ENCODE measurements at places on chromosomes 7 and 10.
A peak's percentile ranks its signal among the peaks of the same experiment; 100 is the strongest.

DNA sequence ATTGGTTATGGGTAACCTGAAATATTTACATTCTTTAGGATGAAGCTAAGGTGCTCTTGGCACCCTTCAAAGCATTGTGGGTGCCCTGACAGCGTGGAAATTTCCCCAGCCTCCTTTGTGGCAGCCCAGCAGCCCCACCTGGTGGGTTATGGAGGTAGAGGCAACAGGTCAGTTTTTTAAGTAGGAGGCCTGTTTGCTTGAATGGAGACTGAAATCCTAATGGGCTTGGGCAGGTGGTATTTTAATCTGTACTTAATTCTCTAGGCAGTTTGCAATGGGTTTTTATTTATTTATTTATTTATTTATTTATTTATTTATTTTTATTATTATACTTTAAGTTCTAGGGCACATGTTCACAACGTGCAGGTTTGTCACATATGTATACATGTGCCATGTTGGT lies 139.4 kb downstream of the EPC1 start:
- peak; percentile 54 for DNase-seq

GRCh38 chr10:62116896-62117295 lies 151.7 kb downstream of the RTKN2 start:
- DNase-seq = no peak

GRCh38 chr10:54198051-54198450 lies 603.0 kb downstream of the PCDH15 start:
- DNase-seq = no peak

- no peak for DNase-seq
Observed at GRCh38 chr7:155224116-155224811, 73.4 kb upstream of the INSIG1 start.

DNA sequence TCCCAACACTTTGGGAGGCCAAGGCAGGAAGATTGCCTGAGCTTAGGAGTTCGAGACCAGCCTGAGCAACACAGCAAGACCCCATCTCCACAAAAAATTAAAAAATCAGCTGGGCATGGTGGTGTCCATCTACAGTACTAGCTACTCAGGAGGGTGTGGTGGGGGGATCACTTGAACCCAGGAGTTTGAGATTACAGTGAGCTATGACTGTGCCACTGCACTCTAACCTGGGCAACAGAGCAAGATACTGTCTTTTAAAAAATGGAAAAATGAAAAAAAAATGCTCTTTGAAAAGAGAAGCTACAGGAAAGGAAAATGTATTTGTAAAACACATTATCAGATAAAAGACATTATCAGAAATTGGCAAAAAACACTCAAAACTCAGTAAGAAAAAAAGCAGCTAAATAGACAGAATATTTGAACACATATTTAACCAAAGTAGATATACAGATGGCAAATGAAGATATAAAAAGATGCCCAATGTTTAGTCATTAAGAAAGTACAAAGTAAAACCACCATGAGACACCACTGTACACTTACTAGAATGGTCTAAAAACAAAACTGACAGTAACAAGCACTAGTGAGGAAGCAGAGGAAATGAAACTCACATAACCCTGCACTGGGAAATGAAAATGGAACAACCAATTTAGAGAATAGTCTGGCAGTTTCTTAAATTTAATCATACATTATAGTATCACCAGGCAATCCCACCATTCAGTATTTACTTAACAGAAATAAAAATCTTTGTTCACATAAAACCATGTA lies 40.5 kb downstream of the NRBF2 start:
- DNase-seq = no peak

- peak; percentile 65 for DNase-seq
Observed at GRCh38 chr7:99141841-99142726, 1.8 kb downstream of the SMURF1 start.

DNA sequence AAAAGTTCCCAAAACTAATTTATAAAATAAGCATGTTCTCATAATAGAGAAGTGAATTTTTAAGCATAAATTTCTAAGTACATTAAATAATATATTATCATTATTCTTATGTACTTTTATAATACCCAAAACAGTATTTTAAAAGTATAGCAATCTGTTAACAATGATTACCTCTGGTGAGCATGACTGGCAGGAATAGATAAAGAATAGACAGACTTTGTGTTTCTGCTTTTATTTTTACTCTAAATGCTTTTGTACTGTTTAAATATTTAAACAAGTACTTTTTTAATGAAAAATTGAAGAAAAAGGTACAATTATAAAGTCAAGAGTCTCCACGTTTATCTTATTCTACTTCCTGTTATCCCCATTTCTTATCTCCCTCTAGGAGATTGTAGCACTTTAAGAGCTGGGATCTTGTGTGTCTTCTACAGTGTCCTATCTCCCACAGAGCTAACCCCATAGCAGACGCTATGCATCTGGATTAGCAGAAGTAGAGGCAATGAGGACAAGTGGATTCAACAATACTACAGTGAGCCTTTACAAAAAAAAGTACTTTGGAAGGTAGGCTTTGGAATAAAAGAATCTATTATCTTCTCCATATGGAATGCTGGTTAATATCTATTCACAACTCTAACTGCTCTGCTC lies 42.9 kb downstream of the IDE start:
- no peak for DNase-seq

GRCh38 chr7:76191783-76192240 lies 9.9 kb upstream of the SRRM3 start:
- no peak for DNase-seq

DNA sequence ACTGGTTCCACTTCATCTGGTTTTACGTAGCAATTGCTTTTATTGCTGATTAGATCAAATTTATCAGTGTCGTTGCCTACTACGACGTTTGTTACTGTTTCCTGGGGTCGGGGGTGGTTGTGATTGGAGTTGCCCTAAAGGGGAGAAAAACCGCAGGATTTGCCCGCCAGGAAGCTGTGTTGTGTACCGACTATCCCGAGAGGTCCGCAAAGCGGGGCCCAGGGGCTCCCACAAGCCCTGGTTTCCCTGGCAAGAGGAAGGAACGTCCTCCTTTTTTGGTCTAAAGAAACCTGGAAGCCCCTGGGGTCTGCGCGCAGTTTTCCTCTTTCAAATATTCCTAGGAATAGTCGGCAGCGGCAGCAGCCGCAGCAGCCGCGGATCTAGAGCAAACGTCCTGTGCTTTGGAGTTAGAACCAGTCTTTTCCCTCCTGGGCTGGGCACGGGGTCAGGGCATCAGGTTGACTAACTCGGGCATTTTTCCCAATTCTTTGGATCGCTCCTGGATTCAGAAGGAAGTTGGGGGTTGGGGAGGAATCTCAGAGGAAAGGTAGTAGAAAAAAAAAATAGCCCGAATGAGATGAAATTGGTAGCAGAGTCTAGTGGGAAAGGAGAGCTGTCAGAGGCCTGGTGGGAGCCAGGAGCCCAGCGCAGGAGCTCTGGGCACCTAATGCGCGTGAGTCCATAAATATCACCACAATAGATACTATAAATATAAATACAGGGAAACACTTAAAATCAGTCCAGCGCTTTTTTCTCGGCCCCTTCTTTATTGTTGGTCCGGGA lies 4.6 kb downstream of the VAX1 start:
- DNase-seq = no peak

DNA sequence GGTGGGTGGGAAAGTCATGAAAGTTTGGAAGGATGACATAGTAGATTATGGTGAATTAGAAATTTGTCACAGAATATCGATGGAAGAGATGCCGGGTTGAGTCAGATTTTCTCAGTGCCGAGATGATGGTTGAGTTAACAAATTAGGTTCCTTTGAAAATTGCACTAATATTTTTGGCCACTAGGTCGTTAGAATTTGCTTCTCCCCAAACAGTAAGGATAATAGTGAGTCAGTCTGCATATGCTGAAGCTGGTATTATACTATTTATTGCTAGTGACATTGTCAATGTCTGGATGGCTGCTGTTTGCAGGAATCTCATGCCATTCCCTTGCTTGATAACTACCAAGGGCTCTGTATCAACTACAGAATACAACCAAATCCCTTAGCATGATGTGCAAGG lies 37.7 kb upstream of the MINDY3 start:
- no peak for DNase-seq

DNA sequence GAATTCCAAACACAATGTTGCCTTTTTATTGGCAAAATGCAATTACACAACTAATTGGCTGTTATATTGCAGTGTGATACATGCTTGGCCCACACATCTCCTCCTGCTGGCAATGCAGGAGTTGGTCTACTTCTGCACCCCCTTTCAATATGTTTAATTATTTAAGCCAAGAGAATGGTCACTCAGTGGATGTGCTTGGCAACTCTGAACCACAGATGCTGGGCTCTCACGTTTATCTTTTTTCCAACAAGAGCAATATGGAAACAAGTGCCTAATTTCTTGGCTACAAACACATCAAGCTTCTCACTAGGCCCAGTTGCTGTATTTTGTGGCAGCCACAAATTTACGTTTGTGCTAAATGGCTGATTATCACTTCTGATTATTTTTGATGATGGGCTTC lies 1149.2 kb upstream of the CELF2 start:
- no peak for DNase-seq

DNA sequence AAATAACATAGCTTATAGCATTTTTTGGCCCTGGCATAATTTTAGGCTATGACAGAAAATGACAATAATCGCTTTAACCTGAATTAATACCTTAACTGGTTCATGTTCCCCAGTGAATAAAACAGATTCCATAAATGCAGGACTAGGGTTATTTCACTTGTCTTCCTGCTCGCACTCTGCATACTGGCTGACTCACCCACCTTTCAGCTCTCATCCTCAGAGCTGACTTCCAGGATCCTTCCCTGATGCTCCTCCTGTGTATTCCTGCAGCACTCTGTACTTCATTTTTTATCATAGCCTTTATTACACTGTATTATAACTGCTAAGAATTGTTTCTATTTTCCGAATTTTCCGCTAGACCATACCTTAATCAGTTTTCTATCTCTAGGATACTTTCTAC lies 123.7 kb downstream of the AVL9 start:
- DNase-seq = no peak

DNA sequence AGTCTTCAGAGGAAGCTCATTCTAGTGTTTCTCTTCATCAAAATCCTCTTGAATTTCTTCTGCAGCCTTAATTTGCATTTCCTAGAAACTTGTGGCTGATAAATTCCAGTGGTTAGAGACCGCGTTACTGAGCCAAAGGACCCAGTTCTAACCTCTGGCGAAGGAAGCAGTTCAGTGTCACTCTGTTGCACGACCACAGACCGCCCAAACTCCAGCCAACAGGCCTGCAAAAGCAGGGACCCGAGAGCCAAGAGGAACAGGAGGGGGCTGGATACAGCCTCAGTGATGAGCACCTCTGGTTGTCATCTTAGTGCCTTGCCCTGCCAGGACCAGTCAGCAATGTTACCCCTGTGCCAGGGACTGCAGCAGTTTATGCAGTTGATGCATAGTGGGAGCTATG lies 70.0 kb downstream of the AFAP1L2 start:
- no peak for DNase-seq

- DNase-seq = no peak
Observed at GRCh38 chr7:151460474-151460855, 20.5 kb upstream of the CRYGN start.

DNA sequence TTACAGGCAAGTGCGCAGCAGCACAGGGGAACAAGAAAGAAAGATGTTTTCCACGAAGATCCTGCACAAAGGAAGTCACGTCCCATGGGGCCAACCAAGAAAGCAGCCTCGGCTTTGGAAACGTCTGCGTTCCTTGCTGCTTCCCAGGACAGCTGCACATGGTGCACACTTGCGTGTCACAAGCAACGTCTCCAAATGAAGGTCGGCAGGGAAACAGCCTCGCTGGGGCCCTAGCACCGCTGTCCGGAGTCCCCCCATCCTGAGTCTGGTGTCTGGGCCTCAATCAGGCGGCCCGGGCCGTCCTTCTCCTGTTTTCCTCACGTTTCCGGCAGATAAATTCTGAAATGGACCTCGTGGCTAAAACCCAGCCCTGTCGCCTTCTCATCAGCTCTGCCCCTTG lies 206.2 kb downstream of the DIP2C start:
- DNase-seq = no peak

DNA sequence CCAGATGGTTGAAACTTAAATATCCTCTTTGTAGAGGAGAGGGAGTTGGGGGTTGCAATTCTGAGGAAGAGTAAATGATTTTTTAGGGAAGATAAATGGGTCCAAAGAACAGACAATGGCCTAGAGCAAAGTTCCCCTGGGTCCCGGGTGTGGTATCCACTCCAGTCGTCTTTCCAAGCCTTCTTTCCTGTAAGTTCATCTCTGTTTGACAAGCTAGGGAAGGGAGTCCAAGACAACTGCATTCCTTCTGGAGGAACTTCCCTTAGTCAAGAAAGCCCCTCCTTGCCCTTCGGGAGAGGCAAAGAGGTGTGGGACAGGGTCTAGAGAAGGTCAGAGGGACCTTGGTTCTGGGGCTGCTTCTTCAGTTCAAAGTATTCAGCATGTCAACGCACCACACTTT lies 33.4 kb downstream of the C10orf71 start:
- DNase-seq = no peak

- no peak for DNase-seq
Observed at GRCh38 chr7:28530175-28530802, 118.0 kb downstream of the CREB5 start.

GRCh38 chr7:150324373-150324961 lies 1.1 kb upstream of the ACTR3C start:
- no peak for DNase-seq

DNA sequence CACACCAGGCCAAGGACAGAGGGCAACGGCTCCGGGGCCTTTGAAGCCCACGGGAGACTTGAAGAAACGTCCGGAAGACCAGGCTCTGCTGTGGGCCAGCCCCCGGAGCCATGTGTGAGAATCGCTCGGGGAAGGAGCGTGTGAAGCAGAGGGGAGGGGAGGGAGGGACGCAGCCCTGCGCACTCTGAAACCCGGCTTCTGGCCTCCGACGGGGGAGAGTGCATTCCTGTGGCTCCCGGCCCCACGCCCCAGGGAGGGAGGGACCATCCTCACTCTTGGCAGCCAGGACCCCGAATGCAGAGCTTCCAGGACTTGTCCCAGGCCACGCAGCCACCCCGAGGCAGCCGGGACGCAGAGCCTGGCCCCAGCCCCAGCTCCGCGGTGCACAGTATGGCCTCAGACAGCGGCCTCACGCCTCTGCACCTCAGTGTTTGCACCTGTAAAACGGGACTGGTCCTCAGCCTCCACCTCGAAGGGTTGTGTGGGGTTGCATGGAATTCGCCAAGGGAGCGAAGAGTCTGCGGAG lies 67.4 kb downstream of the PDGFA start:
- DNase-seq = no peak

DNA sequence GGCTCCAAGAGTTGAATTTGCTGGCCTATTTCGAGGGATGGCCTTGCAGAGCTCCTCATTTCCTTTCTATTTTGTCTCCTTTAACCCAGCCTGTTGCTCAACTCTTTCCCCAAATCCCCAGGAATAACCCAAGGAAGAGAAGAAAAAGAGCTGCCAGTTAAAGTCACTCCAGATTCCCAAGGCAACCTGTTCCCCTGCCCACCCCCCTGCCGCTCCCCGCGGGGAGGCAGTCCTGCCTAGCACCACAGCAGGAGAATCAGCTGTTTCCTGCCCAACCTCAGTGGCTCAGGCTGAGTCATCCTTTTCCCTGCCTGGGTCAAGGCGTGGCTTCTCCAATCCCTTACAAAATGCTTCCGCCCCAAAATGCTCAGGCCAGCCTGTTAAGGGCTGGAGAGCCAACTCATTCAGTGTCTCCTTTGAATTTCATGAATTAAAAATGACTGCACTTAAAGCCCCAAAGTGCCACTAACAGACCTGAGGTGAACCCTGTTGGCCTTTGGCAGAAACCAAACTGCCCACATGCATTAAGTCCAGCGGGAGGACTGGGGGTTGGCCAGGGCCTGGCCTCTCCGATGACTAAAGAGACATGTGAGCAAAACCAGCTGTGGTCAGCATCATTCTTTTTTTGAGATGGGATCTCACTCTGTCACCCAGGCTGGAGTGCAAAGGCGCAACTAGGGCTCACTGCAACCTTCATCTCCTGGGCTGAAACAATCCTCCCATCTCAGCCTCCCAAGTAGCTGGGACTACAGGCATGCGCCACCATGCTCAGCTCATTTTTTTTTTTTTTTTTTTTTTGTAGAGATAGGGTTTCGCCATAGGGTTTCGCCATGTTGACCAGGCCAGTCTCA lies 83.2 kb upstream of the KIF5B start:
- DNase-seq = no peak

Measured in stimulated activated CD4-positive, alpha-beta T cell treated with anti-CD3 and anti-CD28 coated beads, Interleukin-12 subunit alpha, Interleukin-12 subunit beta, amount 100 ng/mL, for 4 hours (primary cell).